Stimulated activated CD8-positive, alpha-beta memory T cell treated with anti-CD3 and anti-CD28 coated beads, Interleukin-12 subunit alpha, Interleukin-12 subunit beta, amount 100 ng/mL, for 1 hour (primary cell): ENCODE measurements at places on chromosomes 1 and 21.

DNA sequence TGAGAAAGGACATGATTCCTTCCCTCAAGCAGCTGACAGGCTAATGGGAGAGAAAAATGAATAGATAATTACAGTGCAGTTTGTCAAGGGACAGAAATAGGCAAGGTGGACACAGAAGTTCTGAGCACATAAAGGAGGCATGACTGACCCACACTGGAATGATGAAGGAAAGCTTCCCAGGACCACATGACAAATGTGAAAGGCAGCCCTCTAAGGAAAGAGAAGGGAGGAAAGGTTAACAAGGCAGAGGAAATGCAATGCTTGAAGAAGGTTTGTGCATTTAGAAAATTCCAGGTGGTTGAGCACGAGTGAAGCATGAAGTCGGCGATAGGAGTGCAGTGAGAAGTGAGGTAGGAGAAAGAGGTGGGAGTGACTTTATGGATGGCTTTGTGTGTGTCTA, 37.4 kb downstream of the LAMC2 start:
- no peak for DNase-seq

DNA sequence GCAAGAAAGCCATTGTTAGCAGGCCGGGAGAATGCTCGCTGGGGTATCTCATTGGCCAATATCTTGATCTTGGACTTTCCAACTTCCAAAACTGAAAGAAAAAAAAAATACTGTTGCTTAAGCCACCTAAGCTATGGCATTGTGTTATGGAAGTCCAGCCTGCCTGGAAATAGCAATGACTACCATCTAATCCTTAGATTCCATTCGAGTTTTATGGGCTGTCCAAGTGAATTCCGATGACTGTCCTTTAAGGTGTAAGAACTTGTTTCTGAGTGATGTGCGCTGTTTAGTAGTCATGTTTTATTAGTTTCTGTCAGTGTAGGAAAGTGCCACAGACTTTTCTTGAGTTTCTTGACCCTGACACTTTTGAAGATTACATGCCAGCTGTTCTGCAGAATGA, 762.6 kb downstream of the USP25 start:
- no peak for DNase-seq

- DNase-seq, result no peak
Measured at GRCh38 chr1:219039017-219039681, 134.5 kb upstream of the LYPLAL1 start.

DNA sequence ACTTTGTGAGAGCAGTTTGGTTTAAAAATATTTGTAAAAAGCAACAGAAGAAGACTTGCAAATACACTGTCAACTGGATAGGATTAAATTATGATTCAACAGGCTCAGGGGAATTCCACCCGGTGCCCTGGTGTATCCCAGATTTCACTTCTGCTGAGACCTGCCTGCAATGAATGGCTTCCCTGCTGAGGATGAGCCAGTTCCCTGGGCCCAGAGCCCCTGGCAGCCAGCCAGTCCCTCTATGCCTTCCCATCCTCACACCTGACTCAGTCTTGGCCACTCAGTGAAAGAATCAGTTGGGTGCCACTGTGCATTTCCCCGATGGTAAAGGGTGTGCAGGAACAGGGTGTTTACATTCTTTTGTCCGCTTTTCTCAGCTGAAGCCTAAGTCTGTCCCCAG, 64.4 kb downstream of the KCTD3 start:
- no peak for DNase-seq

DNA sequence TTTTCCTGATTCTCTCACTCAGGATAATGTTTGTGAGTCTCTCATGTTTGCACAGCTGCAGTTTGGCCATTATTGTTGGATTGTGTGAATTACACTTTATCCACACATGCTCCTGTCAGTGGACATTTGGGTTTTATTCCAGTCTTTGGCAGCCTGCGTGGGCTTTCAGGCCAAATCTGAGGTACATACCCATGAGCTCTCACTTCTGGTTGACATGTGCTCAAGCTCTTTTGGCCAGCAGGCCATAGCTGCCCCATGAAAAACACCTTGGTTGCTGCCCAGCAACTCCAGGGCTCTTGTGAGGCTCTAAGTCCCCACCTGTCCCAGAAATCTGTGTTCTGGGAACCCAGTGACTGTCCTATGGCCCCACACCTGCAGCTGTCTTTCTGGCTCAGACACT, 124.5 kb upstream of the GALNT2 start:
- no peak for DNase-seq

GRCh38 chr1:196407358-196408051, 200.7 kb downstream of the KCNT2 start:
- no peak for DNase-seq

DNA sequence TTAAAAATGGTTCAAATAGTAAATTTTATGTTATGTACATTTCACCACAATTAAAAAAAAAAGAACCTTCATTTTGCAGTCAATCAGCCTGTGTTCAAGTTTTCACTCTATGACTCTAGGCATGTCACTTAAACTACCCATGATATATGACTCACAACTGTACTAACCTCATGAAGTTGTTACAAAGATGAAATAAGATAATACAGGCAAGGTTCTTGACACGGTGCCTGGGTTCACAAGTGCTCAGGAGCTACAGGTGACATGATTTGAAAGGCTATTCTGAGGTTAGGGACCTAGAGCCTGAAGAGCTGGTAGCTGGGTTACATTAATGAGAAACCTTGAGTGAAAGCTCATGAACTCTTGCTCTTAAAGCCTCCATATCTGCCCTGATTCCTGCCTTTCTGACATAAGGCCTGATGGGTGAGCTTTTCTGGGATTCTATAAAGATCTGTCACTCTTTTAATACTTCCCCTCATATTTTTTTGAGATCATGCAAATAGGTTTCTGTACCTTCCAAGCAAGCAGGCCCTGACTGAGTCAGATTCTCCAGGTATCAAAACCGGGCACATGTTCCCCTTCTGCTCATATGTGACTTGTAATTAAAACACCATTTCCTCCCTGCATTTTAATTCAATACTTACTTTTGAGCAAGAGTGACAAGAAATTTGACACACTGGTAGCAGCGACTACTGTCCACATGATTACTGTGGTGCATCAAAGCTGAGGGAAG, 34.0 kb downstream of the PCSK9 start:
- no peak for DNase-seq

- no peak for DNase-seq
Measured at GRCh38 chr1:15948595-15949452, 27.1 kb downstream of the ZBTB17 start.

GRCh38 chr1:25700144-25700523, 83.5 kb downstream of the MAN1C1 start:
- no peak for DNase-seq

- DNase-seq, result no peak
Measured at GRCh38 chr1:204480515-204480914, 14.1 kb downstream of the PIK3C2B start.

DNA sequence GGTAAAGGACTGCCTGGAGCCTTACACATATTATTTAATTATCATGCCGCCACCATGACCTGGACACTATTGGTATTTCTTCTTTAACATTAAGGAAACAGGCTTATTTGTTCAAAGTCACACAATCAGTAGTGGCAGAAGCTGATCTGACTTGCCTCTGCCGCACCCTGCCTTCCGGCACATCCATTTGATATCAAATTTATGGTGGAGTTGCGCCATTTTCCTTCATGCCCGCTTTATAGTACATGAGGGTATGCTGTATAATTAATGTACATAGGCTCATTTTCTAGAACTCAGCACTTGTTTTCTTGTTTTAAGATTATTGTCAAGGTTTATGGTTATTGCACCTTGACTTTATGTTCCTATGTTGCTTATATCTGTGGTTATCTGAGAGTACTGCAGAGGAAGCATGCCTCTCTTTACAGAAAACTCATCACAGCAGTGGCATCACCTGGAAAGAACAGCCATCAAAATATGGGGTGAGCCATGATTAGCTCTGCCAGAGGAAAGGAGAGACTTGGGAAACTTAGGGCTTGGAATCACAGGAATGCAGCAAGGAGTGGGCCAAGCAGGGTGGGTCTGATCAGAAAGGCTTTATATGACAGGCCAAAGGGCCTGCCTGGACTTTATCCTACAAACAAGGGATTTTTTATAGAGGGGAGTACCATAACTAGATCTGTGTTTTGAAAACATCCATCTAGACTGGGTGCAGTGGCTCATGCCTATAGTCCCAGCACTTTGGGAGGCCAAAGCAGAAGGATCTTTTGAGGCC, 72.2 kb upstream of the GJB5 start:
- DNase-seq, result no peak

DNA sequence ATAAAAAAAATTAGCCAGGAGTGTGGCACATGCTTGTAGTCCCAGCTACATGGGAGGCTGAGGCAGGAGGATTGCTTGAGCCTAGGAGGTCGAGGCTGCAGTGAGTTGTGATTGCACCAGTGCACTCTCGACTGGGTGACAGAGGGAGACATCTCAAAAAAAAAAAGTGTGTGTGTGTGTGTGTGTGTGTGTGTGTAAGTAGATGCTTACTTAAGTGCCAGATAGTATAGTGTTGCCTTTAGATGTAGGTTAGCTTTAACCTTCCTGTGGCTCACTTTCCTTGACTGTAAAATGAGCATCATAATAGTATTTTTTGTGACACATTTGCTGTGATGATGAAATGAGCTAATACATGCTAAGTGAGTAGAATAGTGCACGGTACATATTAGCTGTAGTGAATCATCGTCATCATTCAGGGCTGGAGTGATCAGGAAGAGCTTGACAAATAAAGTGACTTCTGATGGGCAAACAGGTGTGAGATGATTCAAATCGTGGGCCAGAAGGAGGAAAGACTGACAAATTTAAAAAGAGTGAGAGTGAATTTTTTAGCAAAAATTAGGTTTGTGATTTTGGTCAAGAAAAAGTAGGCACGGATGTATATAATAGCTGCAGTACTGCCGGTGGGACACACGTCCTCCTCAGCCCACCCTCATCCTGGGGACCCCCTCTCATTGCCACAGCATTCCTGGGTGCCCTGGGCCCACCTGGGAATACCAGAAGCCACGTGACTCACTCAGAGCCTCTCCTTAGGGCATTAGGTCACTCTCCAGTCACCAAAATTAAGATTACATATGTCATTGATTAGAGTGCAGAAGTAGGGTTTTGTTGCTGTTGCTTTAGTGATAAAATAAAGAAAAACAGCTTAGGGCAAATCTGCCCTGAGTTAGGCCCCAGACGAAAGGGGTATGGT, 33.9 kb downstream of the EIF2D start:
- DNase-seq, result no peak

- no peak for DNase-seq
Measured at GRCh38 chr1:44030605-44031251, 534 bp downstream of the SLC6A9 start.

GRCh38 chr1:165298203-165298820, 58.2 kb downstream of the LMX1A start:
- no peak for DNase-seq

DNA sequence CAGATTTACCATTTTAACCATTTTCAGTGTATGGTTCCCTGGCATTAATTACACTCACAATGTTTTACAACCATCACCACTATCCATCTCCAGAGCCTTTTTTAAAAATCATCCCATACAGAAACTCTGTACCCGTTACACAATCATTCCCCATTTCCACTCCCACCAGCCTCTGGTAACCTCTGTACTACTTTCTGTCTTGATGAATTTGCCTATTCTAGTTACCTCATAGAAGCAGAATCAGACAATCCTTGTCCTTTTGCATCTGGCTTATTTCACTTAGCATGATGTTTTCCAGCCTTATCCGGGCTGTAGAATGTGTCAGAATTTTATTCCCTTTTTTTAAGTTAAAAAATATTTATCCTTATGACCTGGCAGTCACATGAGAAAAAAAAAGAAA, 33.0 kb downstream of the PGM1 start:
- no peak for DNase-seq

- DNase-seq, result no peak
Measured at GRCh38 chr1:218479436-218480115, 134.4 kb downstream of the TGFB2 start.

- no peak for DNase-seq
Measured at GRCh38 chr1:200314085-200314750, 95.6 kb downstream of the ZNF281 start.

- DNase-seq, result no peak
Measured at GRCh38 chr1:168926236-168926635, 180.3 kb upstream of the ATP1B1 start.

- DNase-seq, result no peak
Measured at GRCh38 chr1:62437273-62437940, 558 bp downstream of the USP1 start.

DNA sequence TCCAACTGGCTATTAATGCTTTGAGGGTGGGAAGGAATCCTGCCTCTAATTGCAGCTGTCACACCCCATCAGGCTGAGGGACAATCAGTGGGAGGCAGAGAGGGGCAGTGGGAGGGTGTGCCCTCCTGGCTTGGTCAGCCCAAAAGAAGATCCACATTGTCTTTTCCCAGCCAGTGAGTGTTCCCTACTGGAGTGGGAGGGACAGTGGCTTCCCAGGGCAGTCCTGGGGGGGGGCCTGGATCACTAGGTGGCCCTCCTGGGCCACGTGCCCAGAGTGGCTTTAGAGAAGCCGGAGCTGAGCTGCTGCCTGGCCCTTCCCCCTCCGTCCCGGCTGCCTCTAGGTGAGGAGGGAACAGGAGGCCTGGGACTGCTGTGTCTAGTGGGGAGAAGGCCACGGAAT, 14.0 kb downstream of the INKA2 start:
- DNase-seq, result no peak

GRCh38 chr1:228289996-228290881, 82.4 kb downstream of the OBSCN start:
- DNase-seq, result no peak

DNA sequence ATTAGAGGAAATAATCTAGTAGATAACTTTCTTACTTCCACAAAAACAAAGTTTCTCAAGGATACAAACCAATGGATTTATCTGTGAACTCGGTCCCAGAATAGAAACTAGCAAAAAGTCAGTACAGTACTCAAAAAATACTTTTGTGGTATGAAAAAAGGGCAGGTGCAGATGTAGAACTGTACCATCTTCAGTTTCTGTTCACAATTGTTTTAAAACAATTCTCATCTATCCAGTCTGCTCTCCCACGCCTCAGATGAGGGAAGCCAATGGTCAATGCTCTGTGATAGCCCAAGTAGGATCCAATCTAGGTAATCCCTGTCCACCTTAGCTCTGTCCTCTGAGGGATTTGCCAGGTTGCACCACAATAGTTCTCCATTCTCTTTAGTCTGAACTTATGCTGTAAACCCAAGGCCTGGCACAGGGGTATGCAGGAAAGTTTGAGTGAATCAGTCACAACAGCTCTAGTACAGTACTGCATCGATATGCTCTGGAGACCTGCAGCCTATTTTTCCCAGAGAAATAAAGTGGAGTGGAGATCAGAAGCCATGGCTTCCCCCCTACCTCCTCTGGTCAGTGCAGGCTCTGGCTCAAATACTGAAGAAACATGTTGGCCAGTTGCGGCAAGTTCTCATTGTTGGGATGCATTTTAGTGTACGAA, 1.4 kb downstream of the KTI12 start:
- DNase-seq, result no peak

DNA sequence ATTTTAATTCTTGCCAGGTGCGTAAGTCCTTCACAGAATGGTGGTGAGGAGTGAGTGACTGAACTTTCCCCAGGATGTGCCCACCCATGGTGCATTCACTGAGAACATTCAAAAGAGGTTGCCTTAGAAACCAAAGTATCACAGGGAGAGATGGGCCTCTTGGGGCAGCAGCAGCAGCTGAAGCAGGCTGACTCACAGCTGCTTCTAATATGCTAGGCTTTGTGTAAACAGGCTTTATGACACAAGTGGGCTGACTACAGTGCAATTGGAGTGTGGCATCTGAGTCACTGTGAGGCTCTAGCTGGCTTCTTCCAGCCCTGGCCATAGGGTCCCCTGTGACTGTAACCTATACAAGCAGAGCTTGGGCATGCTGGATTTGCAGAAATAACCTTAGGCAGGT, 12.6 kb downstream of the PIGP start:
- DNase-seq, result no peak

GRCh38 chr1:150555971-150556865, 7.0 kb downstream of the ADAMTSL4 start:
- no peak for DNase-seq
